ENCODE measurements at places on chromosomes 12 and 14.

DNA sequence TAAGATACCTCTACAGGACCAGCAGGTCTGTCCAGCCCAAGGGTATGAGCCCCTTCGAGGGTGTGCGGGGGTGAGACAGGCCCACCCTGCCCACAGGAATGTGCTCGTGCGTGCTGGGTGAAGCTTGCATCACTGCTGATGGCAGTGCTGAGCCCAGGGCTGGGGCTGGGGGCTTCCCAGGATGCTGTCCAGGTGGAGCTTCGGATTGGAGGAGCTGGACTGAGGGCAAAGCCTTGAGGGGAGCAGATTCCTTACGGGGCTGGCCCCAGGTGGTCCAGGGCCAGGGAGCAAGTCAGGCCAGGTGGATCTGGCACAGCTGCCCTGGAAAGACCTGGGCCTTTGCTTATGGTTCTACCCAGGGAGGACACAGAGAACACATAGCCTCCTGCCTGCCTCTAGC, 2.5 kb upstream of the KRT85 start:
- no peak for DNase-seq

DNA sequence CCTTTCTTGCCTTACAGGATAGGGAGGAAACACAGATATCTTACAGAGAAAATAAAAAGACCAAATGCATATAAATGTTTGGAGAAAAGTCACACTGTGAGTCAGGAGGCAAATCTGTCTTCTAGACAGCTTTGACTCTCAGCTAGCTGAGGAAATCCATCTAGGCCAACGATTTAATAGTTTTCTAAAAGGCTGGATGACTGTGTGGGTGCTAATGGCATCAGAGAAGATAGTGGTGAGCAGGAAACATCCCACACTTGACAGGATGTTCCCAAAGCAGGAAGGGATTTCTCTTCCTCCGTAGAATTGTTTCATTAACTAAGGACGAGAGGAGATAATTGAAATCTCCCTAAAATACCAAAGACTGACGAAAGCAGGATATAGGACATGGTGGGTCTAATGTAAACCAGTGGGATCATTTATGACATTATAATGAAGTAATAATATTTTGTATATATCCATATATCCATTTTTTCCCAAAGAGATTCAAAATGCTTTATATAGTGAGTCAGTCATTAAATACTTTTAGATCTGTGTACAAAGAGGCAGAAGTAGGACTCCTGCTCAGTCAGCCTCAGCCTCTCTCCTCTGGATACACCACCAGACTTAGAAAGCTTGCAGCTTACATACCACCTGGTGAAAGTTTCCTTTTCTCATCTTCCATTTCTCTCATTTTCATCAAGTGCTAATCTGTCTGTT, 44.3 kb upstream of the PSMA6 start:
- no peak for DNase-seq

DNA sequence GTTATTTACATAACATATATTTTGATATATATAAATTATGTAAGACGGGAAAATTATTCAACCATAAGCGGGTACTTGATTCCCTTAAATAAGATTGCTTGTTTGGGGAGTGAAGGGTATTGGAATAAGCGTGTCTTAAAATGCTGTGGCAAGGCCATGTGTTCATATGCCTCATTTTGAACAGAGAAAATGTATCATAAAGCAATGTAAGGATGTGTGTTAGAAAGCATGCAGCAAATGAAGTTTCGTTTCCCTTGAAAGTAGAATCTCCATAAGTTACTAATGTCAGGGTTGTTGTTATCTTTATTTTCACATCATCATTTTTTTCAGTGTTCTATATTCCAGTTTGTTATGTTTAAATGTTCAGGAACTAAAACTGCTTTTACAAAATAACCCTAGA, 465.6 kb downstream of the FOXG1 start:
- no peak for DNase-seq

DNA sequence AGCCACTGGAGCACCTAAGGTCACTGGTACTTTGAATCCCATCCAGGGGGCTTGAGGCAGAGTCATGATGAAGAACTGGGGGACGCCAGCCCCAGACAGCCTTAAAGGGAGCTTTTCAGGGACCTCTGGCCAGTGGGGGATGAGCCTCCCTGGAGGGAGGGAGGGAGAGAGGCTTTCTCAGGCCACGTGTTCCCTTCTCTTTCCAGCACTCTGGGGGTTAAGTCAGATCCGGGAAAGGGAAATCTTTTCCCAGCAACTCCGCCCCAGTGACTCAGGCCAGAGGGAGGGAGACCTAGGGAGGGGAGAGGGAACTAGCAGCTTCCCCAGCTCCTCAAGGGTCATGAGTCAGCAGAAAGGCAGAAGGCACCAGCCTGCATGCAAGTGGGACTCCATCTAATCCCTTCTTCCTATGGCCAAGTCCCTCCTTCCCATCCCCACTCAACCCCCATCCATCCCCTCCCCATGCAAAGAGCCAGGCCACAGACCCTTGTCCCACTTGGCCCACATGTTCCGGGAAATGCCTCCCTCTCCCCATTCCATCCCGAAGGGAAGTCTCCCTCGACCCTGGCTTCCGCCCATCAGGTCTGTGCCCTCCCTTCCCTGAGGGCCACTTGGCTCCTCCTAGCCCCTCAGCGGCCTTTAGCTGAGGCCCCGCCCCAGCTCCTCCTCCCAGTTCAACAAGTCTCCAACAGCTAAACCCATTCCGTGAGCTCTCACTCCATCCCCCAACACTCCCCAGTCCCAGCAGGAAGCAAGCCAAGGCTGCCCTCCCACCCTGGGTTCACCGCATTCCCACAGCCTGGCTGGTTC, 5.6 kb downstream of the TNFRSF1A start:
- peak; percentile 42 for DNase-seq

DNA sequence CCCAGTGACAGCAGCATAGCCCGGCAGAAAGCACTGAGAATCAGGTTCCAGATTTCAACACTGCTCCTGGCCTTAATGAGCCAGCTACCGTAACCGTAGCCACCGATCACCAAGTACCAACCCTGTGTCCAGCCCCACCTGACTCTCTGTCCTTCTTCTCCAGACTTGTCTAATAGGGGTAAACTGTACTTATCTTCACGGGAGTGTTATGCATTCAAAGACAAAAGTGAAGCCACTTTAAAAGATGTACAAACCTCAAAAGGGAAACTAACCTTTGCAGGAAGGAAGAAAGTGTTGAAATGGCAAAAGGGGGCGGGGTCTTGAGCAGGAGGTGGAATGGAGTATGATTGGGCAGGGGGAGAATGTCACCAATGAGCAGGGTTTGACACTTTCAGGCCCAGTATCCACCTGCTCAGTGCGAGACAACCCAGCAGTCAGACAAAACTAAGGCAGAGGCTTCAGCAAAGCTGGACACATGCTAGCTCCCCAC, 226.1 kb downstream of the CHST11 start:
- peak; percentile 79 for DNase-seq

- no peak for DNase-seq
Observed at GRCh38 chr12:71315328-71315985, 124.1 kb upstream of the LGR5 start.
